NCI-H774 (cell line): ENCODE measurements at places on chromosomes 2 and 18.
A peak's percentile ranks its signal among the peaks of the same experiment; 100 is the strongest.

GRCh38 chr2:28419443-28420270 is 27.0 kb downstream of the FOSL2 start:
- DNase-seq, result no peak

DNA sequence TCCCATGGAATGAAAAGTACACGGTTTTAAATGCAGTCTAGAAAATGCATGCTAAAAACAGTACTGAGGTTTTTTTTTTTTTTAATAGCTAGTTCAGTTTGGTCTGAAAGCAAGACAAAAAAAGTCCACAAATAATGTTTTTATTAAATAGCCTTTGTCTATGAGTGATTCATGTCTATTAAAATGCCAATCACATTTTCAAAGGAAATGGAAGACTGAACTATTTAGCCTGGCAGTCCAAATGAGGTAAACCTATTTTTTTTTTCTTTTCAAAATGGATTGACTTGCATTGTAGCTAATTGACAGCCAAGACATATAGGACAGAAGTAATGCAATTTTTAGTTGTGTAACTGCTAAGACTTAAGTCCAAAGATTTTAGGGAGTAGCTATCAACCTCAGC is 90.3 kb downstream of the LRP1B start:
- no peak for DNase-seq

DNA sequence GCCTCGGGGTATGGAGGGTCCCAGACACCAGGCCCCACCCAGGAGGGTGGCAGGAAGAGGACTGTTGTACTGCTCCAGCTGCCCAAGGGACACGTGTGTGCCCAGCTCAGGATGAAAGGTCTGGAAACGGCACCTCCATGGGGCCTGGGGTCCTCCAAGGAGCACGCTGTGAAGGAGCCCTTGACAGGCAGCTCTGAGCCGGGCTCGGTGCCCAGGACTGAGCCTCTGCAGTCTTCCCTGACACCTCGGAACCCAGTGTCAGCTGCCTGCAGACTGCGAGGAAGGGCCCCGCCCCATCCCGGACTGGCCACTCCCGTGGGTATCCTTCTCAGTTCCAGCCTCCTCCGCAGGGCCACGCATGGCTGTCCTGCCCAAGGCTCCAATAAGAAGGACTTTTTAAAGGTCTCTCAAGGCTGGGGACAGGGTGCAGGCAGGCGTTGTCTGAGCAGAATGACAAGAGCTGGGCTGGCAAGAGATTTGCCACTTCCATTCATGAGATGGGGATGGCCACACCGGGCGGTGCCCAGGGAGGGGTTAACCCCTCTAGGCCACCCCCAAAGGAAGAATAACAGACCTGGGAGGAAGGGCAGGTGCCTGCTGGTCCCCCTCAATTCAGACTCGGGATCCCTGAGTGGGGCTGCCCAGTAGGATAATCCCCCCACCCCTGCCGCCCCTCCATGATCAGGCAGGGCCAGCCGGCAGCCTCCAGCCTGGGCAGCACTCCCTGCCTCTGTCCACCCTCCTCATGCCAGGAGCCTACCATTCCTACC is 8.9 kb downstream of the ECEL1 start:
- no peak for DNase-seq

GRCh38 chr2:59787095-59787494 is 766.4 kb downstream of the BCL11A start:
- DNase-seq, result no peak

- DNase-seq, result no peak
Measured at GRCh38 chr2:239898292-239898925, 126.7 kb downstream of the NDUFA10 start.

- DNase-seq, result no peak
Measured at GRCh38 chr2:230455005-230455684, 39.1 kb downstream of the SP100 start.

GRCh38 chr2:159867567-159868361 is 69.8 kb upstream of the CD302 start:
- DNase-seq, result peak; percentile 71

- DNase-seq, result no peak
Measured at GRCh38 chr2:218754201-218754600, 27.7 kb upstream of the CYP27A1 start.

DNA sequence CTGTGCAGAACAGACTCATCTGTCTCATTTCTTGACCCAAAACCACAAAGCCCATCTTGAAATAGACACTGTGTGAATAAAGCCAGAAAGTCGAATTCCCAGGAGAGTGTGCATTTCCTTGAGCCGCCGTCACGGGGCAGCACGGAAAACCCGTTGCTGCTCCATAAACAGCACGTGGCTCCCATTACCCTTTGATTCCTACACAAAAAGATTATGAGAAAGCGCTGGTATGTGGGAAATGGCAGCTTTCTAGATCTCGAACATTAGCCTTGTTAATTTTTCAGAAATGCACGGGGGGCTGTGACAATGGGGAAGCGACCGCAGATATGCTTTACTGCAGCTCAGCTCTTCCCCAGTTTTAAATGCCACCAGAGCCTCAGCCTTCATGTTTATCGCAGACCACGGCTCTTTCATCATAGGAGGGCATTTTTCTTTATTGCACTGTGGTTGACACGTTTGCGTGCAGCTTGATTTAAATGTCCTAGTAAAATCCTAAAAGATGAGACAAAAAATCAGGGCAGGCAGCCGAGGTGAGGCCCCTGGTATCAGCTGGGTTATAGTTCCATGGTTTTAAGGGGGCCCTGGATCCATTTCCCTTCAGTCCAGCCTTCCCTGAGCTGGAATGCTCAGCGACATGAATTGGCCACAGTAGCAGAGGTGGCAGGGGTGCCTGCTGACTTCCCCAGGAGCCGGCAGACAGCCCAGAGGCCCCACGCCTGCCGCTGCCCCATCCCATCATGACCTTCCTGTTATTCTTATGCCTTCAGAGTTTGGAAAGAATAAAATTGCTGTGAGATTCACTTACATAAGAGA is 249.3 kb downstream of the NDUFA10 start:
- DNase-seq, result no peak

DNA sequence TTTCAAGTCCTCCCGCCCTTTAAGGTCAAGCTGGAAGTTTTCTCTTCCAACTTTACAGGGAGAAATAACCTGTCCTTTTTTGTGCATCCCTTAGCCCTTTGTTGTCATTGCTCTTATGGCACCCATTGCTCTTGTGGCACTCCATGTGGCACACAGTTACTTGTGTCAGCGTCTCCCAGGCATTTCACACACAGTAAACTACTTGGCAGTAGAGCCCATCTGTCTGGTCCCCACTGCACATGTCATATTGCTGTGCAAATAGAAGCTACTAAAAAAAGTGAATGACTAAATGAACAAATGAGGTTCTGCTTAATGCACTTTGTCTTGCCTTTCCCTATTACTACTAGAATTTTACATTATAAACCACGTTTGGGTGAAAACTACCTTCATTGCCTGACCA is 149.3 kb downstream of the EML6 start:
- DNase-seq, result peak; percentile 32

- no peak for DNase-seq
Measured at GRCh38 chr2:127628767-127629614, 17.0 kb upstream of the GPR17 start.

DNA sequence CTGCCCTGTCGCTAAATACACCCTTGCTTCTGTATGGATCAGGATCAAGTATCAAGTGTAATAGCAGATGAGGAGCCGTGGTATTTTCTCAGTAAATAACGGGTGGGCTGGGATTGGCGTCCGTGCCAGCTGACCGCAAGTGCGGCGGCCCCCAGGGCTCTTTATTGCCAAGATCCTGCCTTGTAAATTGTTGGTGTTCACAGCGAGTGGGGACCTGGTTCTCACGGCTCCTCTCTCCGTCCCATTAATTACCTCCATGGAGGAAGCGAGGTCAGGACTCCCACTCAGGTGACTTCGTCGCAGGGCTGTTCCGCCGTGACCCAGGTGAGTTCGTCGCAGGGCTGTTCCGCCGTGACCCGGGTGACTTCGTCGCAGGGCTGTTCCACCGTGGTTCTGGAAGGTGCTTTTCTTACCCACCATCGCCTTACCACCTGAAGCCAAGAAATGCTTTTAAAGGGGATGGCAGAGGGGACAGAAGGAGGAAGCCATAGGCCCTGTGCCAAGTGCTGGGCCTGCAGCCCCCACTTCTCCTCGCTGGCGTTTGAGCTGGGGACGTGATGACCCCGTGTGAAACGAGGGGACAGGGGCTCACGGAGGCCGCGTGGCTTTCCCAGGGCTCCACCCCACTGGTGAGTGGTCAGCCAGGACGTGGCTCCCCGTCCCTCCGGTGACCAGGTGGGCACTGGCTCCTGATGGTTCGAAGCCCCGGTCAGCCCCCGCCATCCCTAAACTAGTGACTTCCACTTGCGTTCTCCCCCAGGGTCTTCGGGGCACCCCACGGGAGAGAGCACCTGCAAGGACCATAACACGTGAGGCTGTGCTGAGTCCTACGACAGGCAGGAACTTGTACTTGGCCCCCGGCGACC is 118.4 kb downstream of the TWIST2 start:
- DNase-seq, result no peak

GRCh38 chr2:1611886-1612285 is 132.4 kb downstream of the PXDN start:
- DNase-seq, result no peak

DNA sequence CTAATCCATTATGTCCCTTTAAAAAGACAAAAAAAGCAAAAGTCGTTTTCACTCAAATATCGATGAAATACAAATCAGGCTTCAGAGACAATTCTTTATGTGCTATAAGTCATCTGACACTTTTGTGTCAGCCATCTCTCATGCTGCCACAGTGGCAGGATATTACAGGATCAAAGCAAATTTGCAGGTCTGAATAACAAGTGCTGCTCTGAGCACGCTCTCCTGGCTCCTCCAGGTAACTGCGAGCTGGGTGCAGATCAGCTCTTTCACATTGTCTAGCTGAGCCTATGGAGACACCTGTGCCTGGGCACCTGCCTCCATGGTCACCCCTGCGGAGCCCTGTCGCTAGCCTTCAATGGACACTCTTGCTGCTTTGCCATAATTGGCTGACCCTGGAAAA is 250.2 kb upstream of the RAB12 start:
- DNase-seq, result no peak

DNA sequence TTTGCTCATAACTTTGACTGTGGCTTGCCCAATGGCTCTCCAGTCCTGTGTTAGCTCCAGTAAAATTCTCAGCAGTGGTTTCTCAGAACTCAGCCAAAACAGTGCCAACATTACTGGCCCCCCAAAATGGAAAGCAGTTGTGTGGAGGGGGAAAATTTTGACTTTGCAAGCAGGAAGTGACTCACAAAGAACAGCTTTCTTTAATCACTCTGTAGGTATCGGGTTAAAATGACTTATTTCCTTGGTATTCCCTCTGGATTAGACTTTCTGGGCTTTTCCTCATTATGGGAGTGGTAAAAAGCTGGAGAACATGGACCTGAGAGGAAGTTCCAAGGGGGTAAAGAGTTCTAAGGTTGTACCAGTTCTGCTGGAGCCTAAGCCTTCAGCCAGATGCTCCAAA is 175.7 kb upstream of the RND3 start:
- DNase-seq, result no peak

DNA sequence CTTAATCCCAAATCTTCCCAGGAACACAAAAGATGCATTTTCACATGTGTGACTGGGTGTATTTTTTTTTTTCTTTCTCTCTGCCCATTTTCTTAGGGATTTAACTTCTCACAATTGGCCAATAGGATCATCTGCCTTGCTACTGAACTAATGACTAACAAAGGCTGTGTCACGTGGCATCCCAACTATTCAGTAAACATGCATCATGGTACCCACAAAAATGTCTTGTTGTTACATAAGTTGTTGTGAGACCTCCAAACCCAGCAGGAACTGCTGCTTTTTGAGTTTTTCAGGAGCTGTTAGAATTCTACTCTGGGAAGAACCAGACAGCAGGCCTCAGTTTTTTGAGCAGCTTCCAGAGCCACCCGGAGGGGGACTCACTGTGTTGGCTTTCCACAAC is 31.9 kb downstream of the GAD1 start:
- no peak for DNase-seq

DNA sequence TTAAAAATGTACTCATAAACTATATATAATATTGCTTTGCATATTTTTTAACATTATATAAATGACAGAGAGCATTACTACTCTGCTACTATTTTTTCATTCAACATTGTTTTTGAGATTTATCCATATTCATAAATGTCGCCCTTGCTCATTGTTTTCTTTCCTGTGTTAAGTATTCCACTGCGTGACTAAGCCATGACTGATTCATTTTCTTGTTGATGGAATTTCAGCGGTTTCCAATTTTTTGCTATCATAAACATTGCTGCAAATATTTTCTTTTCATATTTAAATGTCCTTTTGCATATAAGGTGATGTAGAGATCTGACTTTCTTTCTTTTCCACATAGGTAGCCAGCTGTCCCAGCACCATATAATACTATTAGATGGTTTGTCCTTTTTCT is 57.6 kb downstream of the SFXN5 start:
- DNase-seq, result no peak

- DNase-seq, result no peak
Measured at GRCh38 chr2:105777506-105778055, 32.9 kb downstream of the NCK2 start.

GRCh38 chr2:180472133-180472532 is 465.0 kb upstream of the CWC22 start:
- no peak for DNase-seq

GRCh38 chr18:55246278-55246677 is 287.0 kb upstream of the CCDC68 start:
- no peak for DNase-seq

DNA sequence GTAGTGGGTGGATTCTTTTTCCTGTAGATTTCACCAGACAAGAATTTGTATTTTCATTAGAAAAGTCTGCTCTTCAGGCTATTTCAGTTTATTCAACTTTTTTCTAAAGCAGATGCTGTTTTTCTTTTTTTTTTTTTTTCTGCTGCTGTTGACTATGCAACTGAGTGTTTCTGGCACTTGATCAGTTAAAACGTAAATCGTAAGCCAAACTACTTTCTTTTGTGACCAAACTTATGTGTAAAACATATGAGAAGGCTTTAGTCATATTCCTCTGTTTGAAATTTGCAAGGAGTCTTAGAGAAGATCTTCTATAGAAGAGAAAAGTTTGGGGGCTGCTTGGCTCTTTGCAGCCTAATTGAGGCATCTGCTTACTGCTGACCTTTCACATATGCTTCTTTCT is 170.1 kb downstream of the PARD3B start:
- no peak for DNase-seq

DNA sequence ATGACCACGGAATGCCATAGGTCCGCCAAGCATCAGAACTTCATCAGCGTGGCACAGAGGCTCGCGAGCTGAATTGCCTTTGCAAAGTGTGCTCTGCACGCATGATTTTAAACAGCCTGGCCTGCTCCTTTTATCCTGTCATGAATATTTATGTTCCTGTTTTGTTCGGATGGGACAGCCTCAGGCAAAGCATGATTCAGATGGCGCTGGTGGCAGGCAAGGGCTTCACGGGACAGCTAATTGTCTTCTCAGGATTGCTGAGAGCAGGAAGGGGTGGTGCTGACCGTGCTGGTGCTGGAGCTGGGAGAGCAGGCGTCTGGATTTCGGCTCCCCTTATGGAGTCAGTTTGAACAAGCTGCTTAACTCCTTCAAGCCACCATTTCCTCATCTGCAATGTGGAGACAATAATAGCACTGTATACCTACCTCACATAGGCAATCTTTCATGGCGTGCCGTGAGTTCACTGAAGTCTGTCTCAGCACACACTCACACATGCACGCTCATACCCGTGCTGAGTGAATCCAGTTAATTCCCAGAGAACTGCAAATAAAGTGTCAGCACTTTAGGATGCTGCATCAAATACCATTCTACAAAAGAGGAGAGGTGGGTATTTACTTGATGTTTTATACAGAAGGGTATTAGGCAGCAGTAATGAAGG is 79.7 kb upstream of the APCDD1 start:
- no peak for DNase-seq
